ENCODE measurements at places on chromosomes 7 and 10.

DNA sequence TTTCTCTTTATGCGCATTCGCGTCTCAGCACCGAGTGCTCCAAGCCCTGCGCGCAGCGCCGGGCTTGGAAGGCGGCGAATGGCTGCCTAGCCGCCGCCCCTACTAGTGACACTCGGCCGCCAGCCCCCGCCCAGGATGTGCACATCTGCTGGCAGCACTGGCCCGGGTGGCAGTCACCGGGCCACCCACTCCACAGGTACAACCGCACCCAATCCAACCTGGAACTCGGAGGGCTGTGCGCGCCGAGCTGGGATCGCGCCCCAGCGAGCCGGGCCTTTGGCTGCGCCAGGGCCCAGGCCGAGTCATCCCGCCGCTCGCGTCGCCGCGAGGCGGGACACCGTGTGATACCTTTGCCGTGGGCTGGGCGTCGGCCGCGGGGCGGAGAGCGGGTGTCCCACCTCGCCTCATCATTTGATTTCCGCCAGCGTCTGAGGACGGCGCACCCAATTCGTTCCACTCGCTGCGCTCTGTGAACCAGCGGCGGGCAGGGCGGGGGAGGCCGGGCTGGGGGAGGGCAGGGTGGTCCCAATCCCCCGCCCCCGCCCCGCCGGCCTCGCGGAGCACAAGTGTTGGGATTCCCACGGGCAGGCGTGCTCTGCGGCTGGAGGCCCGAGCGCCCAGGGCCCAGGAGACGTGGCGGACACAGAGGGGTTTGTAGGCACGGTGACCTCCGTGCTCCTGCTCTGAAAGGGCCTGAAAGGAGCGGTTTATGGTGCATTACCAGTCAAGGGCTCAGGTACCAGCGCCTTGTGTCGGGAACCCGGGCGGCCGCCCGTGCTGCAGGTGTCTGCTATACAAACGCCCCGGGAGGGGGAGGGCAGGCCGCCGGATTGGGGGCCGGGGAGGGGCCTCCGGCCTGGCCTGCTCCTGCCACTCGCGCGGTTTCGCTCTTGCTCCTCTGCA is 17.8 kb upstream of the PTF1A start:
- no peak for DNase-seq
- no peaks in the 10 kb centered on the region for H3K36me3 ChIP-seq
- H3K4me1 ChIP-seq = no peaks in the 10 kb centered on the region
- no peak overlapping the region for H3K4me3 ChIP-seq
- peaks cover 61% of the 10 kb centered on the region for H3K27me3 ChIP-seq

- H3K27ac ChIP-seq = no peak overlapping the region
- peaks cover 2% of the 10 kb centered on the region for H3K27me3 ChIP-seq
- H3K4me3 ChIP-seq = no peak overlapping the region
- DNase-seq = no peak
These were observed 30.4 kb upstream of the BMPER start for GRCh38 chr7:33874943-33875342.

DNA sequence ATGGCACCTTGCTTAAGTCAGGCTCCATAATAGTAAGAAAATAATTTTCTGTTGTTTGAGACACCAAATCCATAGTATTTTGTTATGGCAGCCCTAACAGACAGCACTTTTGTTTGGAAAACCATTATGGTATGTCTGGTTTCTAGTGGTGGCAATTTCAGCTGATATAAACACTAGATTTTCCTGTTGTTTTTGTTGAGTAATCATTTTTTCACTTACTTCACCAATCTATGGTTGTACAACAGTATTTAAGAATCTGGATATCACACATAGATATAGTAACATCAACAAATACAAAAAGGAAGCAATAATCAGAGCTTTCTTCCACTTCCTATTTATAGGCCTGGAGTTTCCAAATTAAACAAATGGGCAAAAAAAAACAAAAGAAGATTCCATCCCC is 725.8 kb upstream of the POM121L12 start:
- H3K27ac ChIP-seq = no peak overlapping the region
- H3K4me1 ChIP-seq = no peaks in the 10 kb centered on the region

DNA sequence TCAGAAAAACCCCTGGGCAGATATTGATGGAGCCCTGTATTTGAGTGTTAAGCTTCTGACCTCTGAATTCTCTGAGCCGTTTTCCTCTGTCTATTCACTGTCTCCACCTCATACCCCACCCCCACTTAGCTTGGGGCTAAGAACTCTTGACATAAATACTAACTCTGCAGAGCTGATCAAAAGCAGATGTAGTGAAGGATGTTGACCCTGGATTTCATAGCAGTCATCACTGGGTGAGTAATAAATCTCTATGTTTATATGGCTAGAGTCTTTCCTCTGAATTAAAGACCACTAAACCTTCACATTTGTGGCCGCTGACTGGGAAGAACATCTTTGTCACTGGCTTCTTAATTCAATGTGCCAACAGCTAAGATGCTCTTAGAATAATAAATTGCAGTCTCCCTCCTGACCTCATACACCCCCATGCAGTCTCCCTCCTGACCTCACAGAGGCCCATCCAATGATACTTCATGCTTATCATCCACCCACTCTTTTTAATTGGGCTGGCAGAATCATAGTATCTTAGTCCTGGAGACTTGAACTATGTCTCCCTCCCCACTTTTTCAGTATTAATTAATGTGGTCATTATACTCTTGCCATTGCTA is 78.0 kb upstream of the MACROH2A2 start:
- H3K27me3 ChIP-seq = peaks cover 38% of the 10 kb centered on the region
- no peak for DNase-seq
- H3K4me1 ChIP-seq = no peaks in the 10 kb centered on the region
- H3K4me3 ChIP-seq = no peak overlapping the region

GRCh38 chr10:49621561-49621960 is 7.7 kb downstream of the CHAT start:
- H3K36me3 ChIP-seq = no peaks in the 10 kb centered on the region
- H3K27ac ChIP-seq = no peak overlapping the region
- no peaks in the 10 kb centered on the region for H3K4me1 ChIP-seq

DNA sequence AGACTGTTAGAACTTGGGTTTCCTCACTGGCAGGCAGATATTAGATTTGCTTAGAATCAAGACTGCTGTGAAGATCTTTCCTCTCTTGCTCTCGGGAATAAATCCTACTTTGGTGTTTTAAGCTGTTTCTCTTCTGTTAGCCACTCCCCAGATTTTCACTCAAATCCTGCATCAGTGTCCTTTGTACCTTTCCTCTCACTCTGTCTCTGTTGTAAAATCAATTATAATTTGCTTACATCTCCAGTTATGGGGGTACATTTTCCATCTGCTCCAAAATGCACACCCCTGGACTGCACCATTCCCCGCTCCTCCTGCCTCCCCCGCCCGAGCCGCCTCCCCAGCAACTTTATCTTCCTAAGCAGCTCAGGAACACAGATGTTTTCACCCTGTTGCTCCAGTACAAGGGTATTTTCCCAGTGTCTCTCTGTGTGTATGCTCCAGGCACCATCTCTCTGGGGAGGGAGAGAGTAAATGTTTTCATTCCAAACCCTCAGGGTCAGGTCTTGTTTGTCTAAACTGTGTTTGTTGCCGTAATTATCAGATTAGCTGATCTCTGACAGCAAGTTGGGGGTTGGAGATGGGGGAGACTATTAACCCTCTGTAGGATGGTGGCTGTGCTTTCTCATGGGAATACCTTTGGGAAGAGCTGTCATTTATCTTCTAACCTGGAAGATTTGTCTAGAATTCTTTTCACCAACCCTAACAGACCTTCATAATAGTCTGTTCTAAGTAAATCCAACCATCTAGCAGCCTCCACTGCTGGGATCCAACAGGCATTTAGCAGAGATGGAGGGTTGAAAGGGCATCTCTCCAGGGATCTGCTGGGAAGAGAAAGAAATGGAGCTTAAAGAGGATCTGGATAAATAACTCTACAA is 20.4 kb upstream of the GOT1 start:
- no peaks in the 10 kb centered on the region for H3K4me1 ChIP-seq
- H3K4me3 ChIP-seq = no peak overlapping the region
- H3K27ac ChIP-seq = no peak overlapping the region
- H3K36me3 ChIP-seq = no peaks in the 10 kb centered on the region
- DNase-seq = no peak
